ENCODE measurements at places on chromosomes 3 and 15.

- no peak for DNase-seq
Observed at GRCh38 chr3:49794431-49794830, 5.2 kb downstream of the CDHR4 start.

- no peak for DNase-seq
Observed at GRCh38 chr3:141440942-141441341, 45.9 kb upstream of the RASA2 start.

GRCh38 chr3:4401441-4401840 is 65.6 kb downstream of the SUMF1 start:
- no peak for DNase-seq

GRCh38 chr3:17947833-17948232 is 205.4 kb upstream of the TBC1D5 start:
- no peak for DNase-seq

- no peak for DNase-seq
Observed at GRCh38 chr15:96274698-96275097, 55.8 kb upstream of the NR2F2 start.

GRCh38 chr15:35838424-35839111 is 292.6 kb upstream of the DPH6 start:
- DNase-seq, result no peak

- no peak for DNase-seq
Observed at GRCh38 chr15:75347222-75348033, 589 bp downstream of the NEIL1 start.

DNA sequence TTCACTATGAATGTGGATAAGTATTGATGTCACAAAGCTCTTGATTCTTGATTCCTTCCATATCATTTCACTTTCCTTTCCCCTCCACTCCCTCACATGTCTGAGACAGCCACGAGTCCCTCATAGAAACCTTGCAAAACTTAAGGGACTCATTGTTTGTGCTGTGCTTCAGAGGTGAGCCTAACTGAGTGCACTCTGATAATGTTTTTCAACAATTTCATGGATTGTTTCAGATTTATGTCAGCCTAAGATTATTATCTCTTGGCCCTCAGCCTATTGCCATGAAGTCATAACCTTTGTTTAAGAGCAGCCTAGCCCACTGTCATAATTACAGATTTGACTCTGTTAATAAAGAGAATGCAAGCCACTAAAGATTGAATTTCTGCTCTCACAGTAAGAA is 363.6 kb downstream of the MECOM start:
- no peak for DNase-seq

DNA sequence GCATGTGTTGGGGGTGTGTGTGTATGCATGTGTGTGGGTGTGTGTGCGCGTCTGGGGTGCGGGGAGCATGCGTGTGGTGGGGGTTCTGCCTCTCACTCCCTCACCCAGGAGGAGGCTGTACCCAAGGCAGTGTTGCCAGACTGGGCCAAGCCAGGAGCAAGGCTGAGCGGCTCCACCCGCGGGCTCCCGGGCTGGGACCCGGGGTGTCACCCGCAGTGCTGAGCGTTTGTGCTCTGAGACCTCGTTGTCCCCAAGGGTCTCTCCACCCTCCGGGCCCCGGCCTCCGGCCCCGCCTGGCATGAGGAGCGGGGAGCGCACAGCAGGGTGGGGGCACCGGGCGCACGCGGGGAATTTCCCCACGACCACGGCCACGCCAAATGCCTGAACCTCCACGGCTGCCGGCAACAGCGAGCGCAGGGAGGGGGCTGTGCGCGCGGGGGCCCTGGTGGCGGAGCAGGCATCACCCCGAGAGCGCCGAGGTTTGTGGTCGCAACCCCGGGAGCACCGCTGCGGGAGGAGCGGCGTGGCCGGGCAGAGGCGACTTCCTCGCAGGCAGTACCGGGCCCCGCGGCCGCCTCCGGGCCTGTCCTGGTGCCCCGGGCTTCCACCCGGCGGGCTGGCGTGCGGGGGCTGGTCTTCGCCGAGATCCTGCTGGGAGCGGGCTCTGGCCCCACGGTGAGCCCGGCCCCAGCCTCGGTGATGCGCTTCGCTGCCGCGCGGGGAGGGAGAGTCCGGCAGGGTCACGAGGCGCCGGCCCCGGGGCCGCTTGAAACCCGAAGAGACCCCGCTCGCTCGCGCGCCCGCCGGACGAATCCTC is 7.4 kb upstream of the OCA2 start:
- no peak for DNase-seq

DNA sequence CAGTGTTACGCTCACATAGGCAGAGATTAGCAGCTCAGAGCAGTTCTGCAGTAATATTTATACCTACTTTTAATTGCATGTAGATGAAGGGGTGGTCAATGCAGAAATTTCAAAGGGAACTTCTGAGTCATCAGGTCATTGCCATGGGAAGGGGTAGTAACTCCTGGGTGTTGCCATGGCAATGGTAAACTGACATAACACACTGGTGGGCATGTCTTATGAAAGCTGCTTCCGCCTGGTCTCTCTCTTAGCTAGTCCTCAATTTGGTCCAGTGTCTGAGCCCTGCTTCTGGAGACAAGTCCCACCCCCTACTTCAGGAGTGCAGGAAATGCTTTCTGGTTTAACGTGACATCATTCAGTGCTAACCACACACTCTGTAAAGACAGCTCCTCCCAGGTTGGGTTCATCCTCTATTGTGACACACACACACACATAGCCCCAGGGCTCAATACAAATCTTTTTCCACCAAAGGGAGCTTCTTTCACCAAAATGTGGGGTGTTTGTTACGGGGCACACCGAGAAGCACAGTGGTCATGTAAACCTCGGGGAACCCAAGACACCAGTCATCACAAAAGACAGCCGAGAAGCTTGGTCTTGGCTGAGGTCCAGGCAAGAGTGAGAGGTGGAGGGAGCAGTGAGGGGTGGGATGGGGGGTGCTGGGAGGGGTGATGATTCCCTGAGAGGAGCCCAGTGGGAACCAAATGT is 74.5 kb downstream of the TLE3 start:
- no peak for DNase-seq

DNA sequence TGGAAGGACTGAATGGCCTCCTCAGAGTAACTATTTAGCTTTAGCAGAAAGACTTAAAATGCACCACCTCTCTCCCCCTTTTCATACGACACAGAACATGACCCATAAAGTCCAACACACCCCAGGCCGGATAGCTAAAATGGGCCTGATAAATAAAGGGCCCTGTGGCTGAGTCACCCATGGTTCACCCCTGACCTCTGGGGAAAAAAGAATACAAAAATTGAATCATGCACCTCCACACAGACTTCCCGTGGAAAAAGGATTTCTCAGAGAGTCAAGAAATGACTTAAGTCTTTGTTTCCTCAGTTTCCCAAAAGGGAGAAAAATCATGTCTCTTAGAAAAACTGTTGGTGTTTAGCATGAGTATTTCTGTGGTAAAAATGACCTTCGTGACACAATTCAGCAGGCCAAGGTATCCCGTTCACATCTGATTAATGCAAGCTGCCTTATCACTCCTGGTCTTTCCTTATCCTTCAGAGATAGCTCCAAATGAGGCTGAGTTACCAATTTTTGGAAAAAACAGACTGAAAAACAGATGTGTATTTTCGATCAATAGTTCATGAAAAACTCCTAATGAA is 34.0 kb upstream of the ARHGEF3 start:
- DNase-seq, result no peak

DNA sequence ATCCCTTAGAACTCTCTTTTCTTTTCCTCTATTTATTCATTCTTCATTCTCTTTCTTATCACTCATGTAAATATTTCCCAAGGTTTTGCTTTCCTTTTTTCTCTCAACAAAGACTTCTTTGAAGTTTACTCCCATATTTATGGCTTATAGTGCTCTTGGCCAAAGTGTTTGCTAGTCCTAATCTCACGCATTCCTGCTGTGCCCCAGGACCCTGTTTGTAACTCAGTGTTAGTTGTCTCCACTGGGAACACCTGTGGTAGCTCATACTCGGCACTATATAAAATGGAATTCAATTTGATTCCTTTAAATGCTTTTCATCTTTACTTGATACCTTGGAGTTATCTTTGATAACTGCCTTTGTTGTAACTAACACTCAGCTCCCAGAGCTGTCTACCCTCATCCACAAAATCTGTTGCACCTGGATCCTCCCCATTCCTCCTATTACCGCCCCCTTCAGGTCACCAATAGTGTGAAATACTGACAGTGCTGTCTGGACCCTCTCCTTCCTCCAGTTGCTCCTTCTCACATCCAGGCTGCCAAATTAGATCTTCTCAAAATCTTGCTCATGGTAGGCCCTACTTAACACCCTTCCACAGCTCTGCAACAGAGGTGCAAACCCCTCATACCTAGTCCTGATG is 76.8 kb downstream of the TIGIT start:
- DNase-seq, result no peak

GRCh38 chr15:65374821-65375401 is 2.9 kb downstream of the IGDCC3 start:
- no peak for DNase-seq

DNA sequence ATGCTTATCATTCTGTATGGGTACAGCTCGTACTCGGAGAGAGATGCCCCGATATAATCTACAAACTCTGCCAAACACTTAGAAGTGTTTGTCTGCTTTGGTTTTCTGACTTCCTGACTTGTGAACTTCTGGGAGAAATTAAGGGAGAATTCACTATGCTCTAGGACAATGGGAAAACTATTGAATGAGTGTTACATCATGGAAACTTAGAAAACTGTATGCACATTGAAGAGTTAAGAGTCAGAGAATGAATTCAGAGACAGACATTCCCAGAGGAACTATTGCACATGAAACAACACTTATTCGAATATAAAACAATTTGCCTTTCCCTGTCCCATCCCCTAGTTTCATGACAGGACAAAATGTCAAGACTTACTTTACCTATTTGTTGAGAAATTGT is 57.8 kb downstream of the DTWD1 start:
- DNase-seq, result no peak

DNA sequence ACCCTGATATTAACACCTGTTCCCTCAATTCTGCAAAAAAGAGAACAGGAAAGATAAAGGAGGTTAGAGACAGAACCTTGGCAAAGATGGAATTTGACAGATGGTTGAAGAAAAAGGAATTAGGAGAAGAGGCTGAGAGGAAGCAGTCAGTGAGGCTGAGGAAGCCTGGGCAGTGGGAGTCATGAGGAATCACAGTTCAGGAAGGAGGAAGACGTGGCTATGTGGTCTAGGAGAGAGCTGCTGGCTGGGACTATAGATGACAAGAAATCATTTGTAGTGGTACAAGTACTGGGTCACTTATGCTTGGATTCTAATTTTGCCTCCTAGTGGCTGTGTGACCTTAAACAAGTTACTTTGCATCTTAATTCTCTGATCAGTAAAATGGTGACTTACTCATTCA is 49.0 kb downstream of the LARS2 start:
- no peak for DNase-seq

DNA sequence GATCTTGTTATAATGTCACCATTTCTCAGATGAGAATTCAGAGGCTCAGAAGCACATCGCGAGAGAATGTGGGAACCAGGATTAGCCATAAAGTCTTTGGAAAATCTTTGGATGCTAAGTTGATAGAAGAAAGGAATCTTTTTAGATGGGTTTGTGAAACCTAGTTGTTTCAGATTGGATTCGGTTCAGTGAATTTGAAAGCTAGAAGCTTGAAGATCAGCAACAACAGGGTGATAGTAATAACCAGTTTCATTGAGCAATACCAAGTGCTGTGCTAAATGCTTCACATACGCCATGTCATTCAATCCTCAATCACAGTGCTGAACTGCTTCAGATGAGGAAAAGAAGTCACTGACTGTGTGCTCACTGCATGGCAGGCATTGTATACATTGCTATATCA is 47.4 kb upstream of the MITF start:
- DNase-seq, result no peak

- peak; percentile 74 for DNase-seq
Observed at GRCh38 chr15:101258238-101259144, 6.6 kb upstream of the CHSY1 start.

GRCh38 chr15:41987925-41988275 is 15.5 kb upstream of the EHD4 start:
- DNase-seq, result no peak

DNA sequence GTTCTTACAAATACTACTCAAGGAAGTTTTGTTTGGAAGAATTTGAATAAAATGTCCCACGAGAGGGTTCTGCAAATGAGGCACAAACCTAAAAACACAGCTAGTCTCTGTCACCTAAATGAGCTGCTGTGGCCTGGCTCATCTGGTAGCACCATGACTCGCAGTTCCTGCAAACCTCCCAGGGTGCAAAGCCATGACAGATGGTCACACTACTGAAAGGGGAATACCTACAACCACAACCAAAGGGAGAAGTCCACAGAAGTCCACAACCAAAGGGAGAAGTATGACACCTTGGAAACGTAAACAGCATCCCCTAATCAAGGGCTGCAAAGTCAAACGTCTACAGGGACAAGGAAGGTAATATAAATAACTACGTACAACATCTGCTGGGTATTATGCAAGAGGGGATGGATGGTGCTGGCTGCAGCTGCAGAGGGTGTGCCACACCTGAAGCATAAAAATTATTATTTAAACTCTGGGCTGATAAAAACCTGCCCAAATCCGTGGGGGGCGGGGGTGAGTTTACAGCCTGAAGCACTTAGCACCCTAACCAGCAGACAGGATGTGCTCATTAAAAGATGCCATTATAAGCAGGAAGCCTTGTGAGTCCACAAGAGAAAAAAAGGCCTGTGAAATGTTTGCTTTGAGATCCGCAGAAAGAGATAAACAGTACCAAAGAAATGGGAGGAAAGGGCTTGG is 184.0 kb downstream of the MAGI1 start:
- no peak for DNase-seq
